ENCODE measurements at places on chromosomes 4 and X.

GRCh38 chr4:972651-973424, 531 bp downstream of the DGKQ start:
- peak; percentile 61 for DNase-seq

GRCh38 chr4:3044870-3045819, 29.2 kb downstream of the HTT-AS start:
- DNase-seq = peak; percentile 55

- DNase-seq = no peak
Observed at GRCh38 chr4:177322881-177323280, 13.2 kb downstream of the NEIL3 start.

DNA sequence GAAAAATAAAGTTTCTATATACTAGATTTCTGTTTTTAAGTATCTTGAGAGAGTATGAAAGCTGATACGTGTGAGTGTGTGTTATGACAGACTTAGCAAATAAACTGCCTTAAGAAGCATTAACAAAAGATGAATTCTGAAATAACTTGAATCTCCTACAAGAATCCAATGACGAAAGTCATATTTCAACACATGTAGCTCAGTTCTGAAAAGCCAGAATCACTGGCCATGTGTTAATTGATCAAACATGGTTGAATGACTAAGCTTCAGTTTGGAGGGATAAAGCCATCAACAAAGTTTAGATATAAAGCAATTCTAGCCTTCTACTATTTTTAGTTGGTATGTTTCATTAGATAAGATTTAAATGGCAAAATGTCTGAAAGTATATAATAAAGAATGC, 88.5 kb upstream of the ETNPPL start:
- DNase-seq = no peak

DNA sequence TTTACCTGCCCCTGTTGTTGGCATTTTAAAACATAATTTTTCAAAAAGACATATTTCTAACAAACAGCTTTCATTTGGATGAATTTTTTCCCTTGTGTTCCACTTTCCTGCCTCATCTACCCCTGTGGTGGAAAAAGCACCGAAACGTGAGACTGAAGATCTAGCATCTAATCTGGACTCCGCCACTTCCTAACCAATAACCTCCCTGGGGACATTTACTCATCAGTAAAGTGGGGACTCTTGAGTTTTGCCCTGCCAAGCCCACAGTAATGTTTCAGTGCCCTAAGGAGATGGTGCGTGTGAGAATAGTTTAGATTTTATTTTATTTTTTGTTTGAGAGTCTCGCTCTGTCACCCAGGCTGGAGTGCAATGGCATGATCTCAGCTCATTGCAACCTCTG, 56.7 kb downstream of the ADGRG2 start:
- no peak for DNase-seq

DNA sequence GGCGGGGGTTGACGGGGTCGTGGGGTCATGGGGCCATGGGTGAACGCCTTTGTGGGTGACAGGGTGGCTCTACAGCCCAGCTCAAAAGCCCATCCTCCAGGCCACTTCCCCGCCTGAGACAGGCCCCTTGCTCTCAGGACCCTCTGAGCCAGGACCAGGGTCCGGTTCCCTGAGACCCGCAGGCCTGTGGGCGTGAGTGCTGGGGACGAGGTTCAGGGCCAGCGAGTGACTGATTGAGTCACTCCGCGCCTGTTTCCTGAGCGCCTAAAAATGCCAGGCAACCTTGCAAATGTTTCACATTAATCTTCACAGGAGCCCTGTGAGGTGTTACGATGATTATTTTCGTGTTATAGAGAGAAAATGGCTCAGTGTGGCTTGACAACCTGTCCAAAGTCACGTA, 97.8 kb downstream of the ZNF674 start:
- no peak for DNase-seq

DNA sequence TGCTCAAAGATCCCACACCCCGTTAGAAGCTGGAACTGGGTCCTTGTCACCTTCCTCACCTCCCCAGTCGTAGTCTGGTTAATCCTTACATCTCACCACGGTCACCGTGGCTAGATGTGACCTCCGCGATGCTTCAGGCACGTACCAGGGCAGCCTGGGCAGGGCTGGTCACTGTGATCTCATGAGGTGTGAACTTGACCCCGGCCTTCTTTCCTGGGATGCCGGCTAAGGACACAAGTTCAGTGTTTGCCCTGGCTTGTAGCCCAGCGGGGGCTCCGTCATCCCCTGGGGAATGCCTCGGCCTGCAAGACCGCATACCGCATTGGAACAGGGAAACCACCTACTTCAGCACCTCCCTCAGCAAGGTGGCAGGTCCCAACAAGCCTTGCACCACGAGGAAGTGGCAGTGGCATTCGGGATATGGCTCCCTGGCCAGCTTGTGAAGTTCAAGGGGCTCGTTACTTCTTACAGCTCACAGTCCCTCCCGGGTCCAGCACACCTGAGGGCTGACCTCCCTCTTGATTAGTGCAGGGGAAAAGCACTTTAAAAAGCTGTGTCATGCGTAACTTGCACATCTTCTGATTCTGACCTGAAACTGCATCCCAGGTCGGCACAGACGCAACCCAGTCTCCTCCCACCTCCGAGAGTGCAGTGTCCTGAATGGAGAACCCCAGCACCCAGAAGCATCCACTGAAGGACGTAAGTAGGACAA, 25.9 kb downstream of the NOP14 start:
- DNase-seq = no peak
